Placental pericyte (primary cell): ENCODE measurements at places on chromosomes 3 and 15. TPM values are rescaled to one million over a fixed set of nuclear protein-coding genes. Genes with fewer than 3 reads are reported as not detected.

Gene RAB27A
- 10.3 and 27.1 TPM in 2 replicates for total RNA-seq

Gene SLC12A1
- not detected in 2 replicates for total RNA-seq

Gene SLC15A2
- total RNA-seq, result under 0.01 and 0.22 TPM in 2 replicates

Gene CP
- total RNA-seq, result 0.57 TPM in 1 of 2 replicates, not detected in the other

Gene RAD51
- 2.0 and 10.7 TPM in 2 replicates for total RNA-seq

Gene ZNF620
- 0.44 and 0.86 TPM in 2 replicates for total RNA-seq
